Activated CD4-positive, CD25-positive, alpha-beta regulatory T cell treated with anti-CD3 and anti-CD28 coated beads, Interleukin-2, amount 50 U/mL, for 72 hours (primary cell): ENCODE measurements at places on chromosomes 4 and X.

GRCh38 chr4:7066006-7066405 lies 1.9 kb downstream of the GRPEL1 start:
- no peak for DNase-seq

GRCh38 chr4:182449186-182449929 lies 206.2 kb downstream of the TENM3 start:
- no peak for DNase-seq

GRCh38 chr4:57602141-57602540 lies 492.0 kb upstream of the IGFBP7 start:
- no peak for DNase-seq

- DNase-seq, result no peak
These were observed 1.7 kb upstream of the NXT2 start for GRCh38 chrX:109534933-109535332.

DNA sequence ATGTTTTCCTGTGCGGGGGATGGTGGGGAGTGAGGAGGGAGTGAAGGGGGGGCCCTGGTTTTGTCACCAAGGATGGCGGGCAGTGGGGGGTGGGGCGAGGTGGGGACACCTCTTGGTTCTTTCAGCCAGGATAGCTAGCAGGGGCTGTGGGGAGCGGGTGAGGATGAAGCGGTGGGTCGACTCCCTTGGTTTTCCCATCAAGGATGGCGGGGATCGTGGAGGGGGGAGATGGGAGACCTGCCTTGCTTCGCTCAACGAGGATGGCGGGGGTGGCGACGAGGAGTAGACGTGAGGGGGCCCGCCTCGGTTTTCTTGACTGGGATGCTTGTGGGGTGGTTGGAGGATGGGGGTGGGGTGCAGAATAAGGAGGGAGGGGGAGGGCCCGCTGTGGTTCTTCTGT lies 643 bp downstream of the FHL1 start:
- no peak for DNase-seq

DNA sequence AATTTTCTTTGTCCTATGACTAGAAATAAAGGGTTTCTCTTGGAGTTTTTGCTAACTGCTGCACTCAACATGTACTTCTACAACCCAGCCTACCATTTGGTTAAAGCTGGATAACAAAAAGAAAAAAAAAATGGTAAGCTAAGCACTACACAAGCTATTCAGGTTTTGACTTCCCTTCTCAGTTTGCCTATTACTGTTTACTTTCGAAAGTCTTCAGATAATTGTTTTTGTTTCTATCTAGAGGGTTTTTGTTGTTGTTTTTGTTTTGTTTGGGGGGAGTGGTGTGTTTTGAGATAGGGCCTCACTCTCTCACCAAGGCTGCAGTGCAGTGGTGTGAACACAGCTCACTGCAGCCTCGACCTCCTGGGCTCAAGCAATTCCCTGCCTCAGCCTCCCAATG lies 46.6 kb downstream of the CLOCK start:
- DNase-seq, result no peak

GRCh38 chr4:6337331-6337935 lies 67.8 kb downstream of the WFS1 start:
- no peak for DNase-seq

GRCh38 chr4:86441175-86441936 lies 81.5 kb upstream of the MAPK10 start:
- no peak for DNase-seq

DNA sequence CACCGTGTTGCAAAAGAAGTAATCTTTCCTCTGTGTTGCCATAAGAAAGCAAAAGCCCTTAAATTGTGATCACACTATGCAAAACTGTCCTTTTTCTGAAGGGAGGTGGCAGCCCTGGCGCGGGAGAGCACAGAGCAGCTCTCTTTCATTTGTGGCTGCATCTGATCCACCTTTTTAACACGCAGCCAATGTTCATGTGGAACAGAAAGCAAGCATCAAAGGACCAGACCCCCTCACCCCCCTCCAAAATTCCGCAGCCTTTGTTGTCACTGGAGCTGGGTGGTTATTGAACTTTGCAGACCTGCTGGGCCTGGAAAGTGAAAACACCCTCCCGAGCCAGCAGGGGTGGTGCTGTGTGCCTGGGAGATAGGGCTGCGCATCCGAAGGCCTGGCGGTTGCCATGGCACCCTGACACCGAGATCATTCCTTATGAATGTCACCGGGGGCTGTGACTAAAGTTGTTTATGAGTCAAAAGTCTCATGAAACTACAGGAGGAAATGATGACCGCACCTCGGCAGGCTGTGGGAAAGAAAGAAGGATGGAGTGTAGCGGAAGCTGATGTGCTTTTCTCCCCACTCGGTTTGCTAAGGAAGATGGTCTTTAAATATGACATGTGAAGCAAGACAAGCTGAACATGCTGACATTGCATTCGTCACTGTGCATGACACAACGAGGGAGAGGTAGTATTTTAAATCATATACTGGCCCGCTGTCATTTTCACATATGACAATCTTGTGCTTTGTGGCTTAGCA lies 367.4 kb downstream of the UNC5C start:
- no peak for DNase-seq

DNA sequence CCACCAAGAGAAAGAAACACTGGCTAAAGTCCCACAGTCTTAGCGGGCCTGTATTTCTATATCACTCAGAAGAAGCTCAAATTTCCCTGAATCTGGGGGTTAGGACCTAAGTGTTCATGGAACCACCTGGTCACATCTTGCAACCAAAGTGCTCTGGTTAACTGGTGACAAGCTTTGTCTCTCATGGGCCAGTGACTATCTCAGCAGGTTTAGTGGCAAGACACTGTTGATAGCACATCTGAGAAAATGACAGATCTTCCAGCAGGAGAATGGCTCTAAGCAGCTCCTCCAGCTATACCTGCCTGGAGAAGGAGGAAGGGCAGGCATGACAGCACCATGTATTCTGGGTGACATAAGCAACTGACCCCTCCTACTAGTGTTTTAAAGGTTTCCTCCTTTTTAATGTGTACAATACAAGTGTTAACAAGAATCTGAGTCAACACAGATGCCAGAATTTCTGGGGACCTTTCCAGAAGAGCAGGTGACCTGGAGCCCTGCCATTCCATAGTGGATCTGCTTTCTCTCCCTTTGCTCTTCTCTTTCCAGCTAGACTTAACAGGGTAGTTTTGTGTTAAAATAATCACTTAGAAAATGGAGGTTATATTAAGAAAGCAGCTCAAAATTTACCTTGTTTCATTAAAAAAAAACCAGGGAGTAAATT lies 17.3 kb upstream of the QRFPR start:
- no peak for DNase-seq

- no peak for DNase-seq
These were observed 316.1 kb downstream of the KCTD8 start for GRCh38 chr4:44132526-44132925.

DNA sequence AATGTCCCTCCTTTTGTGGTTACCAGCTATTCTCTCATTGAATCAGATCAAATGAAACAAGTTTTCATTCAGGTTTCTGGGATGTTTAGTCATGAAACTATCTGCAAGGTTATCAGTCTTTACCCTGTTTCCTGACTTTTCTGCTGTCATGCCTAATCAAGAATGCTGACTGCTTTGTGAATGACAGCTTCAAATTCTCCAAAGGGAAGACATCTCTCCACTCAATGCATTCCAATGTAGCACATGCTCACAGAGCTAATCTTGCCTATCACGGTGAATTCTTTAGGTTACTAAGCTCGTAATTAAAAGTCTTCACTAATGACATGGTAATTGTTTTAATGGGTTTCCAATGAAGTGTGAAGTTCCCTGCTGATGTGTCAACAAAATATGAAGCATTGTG lies 1068.5 kb downstream of the PCDH7 start:
- DNase-seq, result no peak

DNA sequence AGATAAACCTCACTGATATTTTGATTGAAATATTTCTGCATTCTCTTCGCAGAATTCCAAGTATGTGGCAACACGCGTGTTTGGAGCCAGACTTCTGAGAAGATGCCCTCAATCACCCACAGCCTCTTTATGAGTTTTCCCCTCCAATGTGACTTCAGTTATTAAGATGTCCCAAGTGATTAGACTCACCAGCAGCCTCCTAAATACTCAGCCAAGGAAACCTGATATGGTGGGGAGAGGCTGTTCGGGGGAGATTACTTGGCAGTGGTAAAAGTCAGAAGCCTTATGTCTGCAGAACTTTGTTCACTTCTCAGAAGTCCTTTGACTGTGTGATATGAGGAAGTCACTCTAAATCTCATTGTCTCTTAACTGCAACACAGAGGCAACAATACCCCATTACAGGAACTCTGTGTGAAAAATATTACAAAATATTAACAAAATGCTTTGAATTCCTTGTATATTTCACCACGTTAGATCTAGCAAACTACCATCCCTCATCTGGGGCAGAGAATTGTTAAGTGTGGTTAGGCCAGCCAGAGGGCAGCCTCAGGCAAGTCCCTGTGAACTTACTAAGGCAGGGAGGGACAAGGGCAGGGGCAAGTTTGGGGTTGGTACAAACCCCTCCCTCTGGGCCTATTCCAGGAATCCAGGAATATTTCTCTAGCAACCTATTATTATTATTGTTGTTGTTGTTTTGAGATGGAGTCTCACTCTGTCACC lies 151.4 kb upstream of the USP9X start:
- DNase-seq, result no peak

DNA sequence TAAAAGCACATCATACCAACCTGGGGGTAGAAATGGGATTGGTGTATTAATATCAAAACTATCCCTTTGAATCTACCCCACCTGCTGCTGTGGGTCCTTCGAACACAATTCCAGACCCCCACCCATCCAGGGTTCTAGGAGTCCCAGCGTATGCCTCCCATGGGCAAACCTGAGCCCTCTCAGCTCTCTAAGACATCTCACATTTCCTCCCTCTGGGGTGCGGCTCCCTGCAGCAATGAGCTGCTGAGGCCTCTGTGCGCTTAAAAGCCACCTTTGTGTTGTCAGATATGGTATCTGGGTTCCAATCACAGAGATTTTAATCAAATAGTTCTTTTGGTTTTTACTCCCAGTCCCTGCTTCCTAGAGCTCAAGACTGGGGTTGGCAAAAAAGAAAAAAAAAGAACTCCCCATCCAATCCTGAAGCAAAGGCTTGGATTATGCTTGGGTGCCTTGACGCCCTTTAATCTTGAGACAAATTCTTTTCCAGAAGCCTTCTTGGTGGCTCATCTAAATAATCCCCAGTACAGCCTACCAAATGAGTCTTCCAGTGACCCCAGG lies 37.5 kb upstream of the NOCT start:
- DNase-seq, result no peak

- DNase-seq, result no peak
These were observed 37.5 kb downstream of the FGFBP1 start for GRCh38 chr4:15901007-15901406.

DNA sequence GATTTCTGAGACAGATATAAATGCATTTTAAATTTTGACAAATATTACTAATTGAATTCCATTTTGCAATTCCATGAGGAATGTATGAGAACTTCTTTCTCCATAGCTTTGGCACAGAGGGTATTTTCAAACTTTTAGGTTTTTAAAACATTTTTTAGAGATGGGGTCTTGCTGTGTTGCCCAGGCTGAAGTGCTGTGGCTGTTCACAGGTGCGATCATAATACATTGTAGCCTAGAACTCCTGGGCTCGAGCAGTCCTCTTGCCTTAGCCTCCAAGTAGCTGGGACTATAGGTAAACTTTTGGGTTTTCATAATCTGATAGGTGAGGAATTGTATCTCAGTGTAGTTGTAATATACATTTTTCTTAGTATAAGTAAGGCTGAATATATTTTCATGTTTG lies 53.4 kb downstream of the ANXA3 start:
- no peak for DNase-seq

DNA sequence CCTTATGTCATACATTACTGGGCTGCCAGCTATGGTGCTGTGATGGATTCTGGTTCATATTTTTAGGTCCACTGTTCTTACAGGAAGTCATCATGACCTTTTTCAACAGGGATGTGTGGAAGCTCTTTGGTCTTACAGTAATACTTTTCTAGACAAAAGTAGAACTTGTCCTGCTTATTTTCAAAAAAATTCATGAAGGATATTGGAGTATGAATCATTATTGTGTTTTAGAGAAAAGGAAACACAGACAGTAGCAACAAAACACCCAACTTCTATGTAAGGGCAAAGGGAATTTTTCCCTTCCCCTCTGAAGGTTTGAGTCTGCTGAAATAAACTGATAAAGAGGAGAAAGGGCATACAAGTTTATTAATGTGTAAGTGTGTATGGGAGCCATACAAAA lies 54.7 kb upstream of the FAM9C start:
- no peak for DNase-seq

GRCh38 chrX:68018248-68019203 lies 414.8 kb downstream of the OPHN1 start:
- DNase-seq, result no peak

DNA sequence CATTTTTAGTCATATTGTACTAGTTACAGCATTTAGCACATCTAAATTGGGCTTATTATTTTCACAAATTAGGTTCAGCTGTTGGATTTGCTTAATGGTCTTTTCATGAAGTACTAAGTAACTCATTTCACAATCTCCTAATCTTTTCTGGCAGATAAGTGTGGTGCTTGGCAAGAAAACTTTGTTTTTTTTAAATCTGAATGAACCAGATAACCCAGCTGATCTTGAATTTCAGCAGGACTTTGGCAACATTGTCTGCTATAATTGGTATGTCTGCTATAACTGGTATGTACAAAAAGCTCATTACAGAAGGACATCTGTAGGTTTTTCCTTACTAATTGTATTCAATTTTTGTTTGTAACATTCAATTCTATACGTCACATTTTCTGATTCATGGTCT lies 22.7 kb downstream of the WDR19 start:
- DNase-seq, result no peak

DNA sequence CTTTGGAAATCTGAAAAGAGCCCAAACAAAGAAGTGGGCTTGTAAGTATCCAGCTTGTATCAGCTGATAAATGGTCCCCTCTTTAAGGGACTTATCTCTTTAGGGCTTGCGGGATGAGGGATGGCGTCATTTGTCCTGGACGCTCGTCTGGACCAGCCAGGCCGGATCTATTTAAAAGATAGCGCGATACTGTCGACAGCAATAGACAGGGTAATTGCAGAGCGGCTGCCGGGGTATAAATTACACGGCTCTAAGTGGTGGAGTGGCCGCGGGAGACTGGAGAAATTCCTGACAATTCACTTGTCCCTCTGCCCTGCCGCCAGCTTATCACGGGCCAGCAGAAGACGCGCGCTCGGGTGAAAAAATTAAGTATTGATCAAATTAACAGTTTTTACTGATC lies 90.7 kb downstream of the FAM53A start:
- DNase-seq, result no peak

GRCh38 chr4:9820343-9820742 lies 38.9 kb downstream of the DRD5 start:
- no peak for DNase-seq
